ENCODE measurements at places on chromosomes 1 and 21.

DNA sequence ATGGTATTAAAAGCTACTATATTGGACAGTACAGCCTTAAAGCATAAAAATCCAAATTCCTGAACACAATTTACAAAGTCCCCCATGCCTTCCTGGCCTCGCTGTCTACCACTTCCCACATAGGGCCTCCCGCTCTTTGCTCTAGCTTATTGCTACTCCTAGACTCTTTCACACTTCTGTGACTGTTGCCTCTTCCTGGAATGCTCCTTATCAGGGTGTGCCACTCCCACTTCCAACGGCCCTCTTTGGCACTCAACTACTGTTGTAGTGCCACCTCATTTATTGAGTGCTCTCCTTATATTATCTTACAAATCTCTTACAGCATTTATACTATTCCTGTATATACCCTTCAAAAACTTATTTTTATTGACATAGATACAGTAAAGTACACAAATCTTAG, 4.8 kb downstream of the SARS1 start:
- DNase-seq = no peak

- DNase-seq = no peak
Observed at GRCh38 chr1:227816750-227817446, 1.4 kb downstream of the PRSS38 start.

GRCh38 chr1:12620931-12621330, 2.9 kb upstream of the DHRS3 start:
- DNase-seq = no peak

DNA sequence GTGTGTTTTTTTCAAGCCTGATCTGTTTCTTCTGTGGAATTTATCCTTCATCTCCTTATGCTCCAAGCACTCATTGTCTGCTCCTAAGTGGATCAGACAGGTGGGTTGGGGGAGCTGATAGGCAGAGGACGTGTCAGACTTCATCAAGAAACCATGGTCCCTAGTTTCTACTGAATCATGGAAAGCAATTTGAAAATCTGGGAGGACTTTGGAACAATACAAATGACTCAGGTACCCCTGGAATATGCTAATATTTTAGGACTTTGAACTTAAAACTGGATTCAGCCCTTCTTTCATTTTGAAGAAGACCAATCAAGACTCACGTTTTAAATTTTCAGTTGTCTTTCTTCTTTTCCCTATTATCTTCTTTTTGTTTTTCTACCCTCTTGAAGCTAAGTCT, 7.7 kb downstream of the ABCG1 start:
- no peak for DNase-seq

DNA sequence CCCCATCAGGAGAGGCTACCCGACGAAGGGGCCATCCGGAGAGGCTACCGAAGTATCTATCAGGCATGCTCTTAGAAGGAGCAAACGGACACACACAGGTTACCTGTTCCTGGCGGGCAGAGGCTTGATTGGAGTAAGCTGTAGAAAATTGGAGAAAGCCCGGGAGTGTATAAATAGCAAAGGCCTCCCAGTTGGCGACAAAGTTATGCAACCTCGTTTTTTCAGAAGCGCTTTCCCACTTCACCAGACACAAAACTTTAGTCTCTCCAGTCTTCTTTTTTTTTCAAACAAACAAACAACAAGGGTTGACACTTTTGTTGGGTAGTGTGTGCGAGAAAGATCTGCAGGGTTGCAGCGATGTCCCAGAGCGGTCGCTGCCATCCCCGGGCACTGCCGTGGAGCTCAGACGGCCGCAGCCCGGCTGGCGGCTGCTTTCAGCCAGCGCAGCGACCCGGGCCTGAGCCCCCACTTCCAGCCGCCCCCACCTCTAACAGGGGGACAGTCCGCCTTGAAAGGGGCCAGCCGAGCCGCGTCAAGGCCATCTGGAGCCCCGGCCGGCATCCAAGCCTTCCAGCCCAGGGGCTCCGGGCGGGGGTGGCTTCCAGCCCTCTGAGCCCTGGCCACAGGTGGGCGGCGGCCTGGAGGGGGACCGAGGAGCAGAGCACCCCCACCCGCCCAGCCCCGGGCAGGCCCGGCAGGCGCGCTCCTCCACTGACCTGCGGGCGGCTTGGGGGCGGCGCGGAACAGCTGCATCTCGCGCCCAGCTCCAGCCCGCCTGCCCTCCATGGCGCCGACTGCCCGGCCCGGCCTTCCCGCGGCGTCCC, 616 bp downstream of the MCOLN3 start:
- peak; percentile 72 for DNase-seq

DNA sequence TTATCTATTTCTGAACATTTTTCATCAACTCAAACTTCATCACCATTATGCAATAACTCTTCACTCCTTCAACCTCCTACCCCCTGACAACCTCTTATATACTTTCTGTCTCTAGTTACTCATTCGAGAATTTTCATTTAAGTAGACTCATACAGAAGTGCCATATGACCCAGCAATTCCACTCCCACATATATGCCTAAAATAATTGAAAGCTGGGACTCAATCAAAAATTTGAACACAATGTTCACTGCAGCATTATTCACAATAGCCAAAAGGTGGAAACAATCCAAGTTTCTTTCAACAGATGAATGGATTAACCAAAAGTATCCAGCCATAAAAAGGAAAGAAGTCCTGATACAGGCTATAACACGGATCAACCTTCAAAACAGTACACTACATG, 24.1 kb downstream of the COL11A1 start:
- no peak for DNase-seq

- no peak for DNase-seq
Observed at GRCh38 chr1:186812570-186812969, 16.2 kb upstream of the PLA2G4A start.

DNA sequence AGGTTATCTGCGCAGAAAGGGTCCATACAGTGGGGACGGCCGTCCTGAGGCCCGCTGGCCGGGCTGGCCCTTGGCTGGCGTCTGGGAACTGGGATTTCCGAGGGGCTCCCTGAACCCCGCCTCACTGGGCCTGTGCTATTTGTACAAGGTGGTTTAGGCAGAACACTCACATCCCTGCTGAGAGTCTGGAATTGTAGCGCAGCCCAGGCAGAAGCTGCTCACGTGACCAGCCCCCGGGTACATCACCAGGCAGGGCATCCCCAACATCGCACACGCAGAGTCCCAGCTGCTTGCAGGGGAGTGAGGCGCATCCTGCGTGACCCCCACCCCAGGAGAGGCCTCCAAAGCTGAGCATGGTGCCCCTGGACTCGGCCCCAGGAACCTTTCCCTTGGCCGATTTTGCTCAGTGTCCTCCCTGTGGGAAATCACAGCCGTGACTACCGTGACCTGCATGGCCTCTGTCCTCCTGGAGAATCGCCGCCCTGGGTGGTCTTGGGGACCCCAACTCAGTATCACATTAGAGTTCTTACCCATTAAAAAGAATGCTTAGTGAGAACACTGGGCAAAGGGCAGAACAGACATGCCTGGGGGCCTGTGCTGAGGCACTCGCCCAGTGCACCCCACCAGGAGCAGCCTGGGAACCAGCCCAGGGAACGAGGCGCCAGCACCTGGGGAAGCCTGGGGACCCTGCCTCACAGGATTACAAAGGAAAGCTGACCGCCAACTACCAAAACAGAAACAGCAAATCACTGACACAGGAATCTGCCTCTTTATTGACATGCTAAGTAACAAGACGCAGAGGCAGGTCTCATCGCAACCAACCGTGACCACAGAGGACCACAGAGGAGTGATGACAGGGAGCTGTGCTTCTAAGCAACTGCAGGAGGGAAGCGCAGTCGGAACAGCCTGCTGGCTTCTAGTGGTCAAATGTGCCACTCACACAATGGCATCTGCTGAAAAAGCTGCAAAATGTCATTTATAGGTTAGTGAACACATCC, 33.5 kb downstream of the UBE2G2 start:
- peak; percentile 73 for DNase-seq

DNA sequence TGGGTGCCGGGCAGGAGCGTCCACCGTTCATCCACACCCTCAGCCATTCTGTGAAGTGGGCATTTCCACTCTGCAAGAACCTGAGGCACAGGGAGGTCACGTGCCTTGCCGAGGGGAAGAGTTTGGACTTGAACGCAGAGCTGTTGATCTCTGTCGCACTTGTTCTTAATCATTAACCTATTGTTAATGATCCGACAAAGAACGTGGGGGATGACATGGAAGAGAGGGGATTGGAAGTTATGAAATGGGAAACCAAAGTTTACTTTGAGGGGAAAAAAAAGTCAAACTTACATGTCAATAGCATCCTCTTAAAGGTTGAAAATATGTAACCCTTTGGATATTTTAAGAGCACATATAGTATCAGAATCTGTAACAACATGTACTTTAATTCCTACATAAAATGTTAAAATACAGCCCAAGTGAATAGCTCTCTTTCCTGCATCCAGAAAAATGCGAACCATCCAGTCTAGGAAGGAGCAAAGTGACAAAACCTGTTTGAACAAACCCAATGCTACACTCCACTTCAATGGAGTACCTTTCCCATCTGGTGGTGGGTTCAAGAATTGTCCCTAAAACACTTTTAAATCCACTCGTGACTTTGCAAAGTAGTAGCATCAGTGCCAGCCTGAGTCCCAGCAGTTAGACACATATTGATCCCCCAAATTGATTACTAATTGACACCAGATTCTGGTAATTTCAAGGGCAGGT, 75.5 kb downstream of the SETD4 start:
- no peak for DNase-seq

- DNase-seq = no peak
Observed at GRCh38 chr1:7954683-7955082, 6.8 kb upstream of the PARK7 start.

DNA sequence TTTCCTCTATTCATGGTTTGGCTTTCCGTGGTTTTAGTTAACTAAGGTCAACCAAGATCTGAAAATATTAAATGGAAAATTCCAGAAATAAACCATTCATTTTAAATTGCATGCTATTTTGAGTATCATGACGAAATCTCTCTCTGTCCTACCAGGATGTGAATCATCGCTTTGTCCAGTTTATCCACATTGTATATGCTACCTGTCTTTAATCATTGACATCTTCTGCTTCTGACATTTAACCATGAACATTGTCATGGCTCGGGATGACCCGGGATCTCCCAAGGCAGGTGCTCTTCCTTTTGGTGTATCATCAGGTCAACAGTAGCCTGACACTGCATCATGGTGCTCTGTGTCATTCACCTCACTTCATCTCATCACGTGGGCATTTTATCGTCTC, 125.5 kb upstream of the HNRNPU start:
- DNase-seq = no peak

- no peak for DNase-seq
Observed at GRCh38 chr1:63718541-63718970, 55.3 kb upstream of the ROR1 start.

GRCh38 chr1:171515299-171515698, 30.0 kb downstream of the PRRC2C start:
- DNase-seq = no peak

- no peak for DNase-seq
Observed at GRCh38 chr21:31442339-31442738, 98.3 kb upstream of the TIAM1 start.

DNA sequence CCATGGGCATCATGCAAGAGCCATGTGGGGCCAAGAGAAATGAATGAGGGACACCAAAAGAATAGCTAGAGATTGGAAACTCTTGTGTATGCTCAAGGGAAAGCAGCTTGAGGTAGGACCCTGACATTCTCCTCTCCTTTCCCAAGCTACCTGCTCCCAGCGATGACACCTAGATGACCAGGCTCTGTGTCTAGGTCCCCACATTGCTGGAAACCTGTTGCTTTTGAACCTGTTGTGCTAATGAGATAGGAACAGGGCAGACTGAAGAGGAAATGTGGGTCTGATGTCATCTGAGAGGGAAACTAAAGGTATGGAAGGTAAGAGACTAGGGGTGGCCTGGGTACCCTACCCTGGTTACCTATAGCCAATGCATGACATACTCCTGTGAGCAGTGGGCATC, 1.8 kb downstream of the FMOD start:
- DNase-seq = no peak

GRCh38 chr1:21325731-21326387, 35.6 kb upstream of the ECE1 start:
- DNase-seq = peak; percentile 10

DNA sequence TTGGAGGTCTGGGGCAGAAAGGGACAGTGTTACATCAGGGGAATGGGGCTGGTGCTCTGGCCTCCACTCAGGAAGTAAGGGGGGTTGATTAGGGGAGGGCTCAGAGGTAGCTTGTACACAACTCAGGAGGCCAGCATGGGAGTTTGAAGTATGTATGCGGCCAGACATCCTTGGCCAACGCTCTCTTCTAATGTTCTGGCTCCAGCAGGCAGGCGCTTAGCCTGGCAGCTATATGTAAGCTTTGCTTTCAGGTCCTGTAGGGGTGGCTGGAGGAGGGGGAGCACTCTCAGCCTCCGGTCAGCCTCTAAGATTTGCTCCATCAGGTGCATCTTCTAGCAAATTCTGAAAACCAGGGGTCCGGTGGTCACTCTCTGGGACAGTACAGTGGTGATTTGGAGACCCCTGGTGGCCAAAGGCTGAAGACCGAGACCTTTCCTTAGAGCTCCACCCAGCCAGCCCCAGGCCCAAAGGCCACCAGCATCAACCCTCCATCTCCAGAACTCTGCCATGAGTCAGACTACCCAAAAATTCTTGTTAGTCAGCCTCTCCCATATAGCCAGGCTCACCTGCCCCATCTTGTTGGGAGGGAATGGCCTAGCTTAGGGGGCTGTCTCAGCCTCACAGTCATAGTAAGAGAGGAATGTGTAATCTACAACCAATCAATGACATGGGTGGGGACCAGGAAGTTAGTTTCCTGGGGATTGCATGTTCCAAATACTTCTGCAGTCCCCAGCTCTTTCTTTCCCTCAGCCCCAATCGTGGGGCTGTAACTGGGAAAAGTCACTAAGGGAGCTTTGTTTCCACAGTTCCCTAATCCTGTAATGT, 9.7 kb upstream of the COL8A2 start:
- peak; percentile 80 for DNase-seq

GRCh38 chr1:155504207-155504606, 58.4 kb downstream of the ASH1L start:
- no peak for DNase-seq

DNA sequence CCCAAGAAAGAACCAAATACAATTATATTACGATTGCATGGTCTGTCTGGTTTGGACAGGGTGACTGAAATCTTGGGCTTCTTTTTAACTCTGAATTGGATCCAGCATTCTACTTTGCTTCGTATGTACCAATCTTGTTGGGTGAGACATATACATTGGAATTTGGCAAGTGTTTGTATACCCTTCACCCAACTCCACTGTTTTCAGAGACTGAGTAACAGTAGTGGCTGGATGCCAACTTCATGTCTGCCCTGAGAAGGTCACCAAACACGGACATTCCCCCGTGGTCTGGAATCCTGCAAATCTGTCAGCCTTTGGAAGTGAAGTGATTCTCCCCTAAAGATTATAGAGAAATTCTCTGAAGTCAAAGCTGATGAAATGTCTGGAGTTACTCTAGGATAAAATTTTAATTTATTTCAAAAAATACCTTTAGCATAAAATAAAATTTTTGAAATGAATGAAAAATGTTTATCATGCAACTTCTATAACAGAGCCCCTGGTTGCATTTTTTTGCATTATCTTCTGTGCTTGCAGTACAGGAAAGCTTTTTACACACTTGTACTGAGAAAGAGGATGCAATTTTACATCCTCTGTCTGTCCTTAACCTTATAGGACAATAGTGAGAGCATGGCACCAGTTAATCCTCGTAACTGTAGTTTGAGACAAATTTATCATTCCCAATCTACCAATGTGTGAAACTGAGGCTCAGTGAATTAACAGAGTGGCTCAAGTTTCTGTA, 201.8 kb downstream of the DISC1 start:
- DNase-seq = no peak

All from retina (tissue), 1 donor.